CD4-positive, alpha-beta T cell (primary cell): ENCODE measurements at places on chromosomes 3 and 15. TPM values are rescaled to one million over a fixed set of nuclear protein-coding genes. Genes with fewer than 3 reads are reported as not detected.

DNA sequence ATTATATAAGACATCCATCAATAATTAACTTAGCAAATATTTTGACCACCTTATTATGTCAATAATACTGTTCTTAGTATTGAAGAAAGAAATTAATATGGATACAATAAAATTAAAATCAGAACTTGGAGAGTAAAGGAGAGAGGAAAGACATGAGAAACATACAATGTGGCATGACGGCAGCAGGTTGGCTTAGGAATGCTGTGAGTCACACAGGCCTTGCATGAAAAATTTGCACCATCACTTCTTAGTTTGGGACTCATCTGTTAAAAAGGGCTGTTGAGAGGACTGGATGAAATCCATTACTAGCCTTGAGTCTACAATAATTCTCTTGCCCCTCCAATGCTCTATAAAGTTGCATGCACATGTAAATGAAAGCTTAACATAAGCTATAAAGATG, 880.8 kb downstream of the ROBO1 start:
- no peaks in the 10 kb centered on the region for H3K36me3 ChIP-seq
- no peak overlapping the region for H3K4me3 ChIP-seq
- H3K27me3 ChIP-seq: no peaks in the 10 kb centered on the region
- no peak overlapping the region for H3K27ac ChIP-seq
- DNase-seq: no peak
- no peaks in the 10 kb centered on the region for H3K4me1 ChIP-seq

GRCh38 chr15:53189860-53190259, 399.7 kb upstream of the ONECUT1 start:
- H3K27ac ChIP-seq: no peak overlapping the region
- H3K36me3 ChIP-seq: no peaks in the 10 kb centered on the region
- no peak overlapping the region for H3K4me3 ChIP-seq
- DNase-seq: no peak
- H3K27me3 ChIP-seq: no peaks in the 10 kb centered on the region

GRCh38 chr3:25663347-25663868, 1.3 kb downstream of the TOP2B start:
- peak overlapping the region; percentile 92 for H3K27ac ChIP-seq
- peak overlapping the region; percentile 94 for H3K4me3 ChIP-seq
- no peaks in the 10 kb centered on the region for H3K36me3 ChIP-seq
- H3K4me1 ChIP-seq: peaks cover 17% of the 10 kb centered on the region
- peak; percentile 50 for DNase-seq

- H3K27ac ChIP-seq: no peak overlapping the region
- H3K36me3 ChIP-seq: peaks cover 26% of the 10 kb centered on the region
- H3K4me3 ChIP-seq: no peak overlapping the region
- H3K27me3 ChIP-seq: no peaks in the 10 kb centered on the region
Observed at GRCh38 chr3:107760144-107760543, 237.4 kb downstream of the BBX start.

DNA sequence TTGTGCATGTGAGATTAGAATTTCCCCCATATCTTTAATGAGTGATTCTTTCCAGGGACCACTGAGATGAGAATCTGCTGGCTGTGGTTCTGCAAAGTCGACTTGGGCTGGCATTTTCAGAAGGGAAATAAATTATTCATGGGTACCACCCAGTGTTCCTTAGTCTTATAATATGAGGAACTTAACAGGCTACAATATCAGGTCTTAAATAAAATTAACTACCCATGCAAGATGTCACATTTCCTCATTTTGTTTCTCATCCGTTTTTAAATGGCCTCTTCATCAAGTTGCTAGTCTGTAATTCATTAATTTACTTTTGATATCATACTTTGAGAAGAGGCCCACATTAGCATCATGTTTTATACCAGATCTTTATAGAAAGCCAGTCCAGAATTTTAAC, 58.3 kb upstream of the SKOR1 start:
- DNase-seq: no peak
- H3K4me3 ChIP-seq: no peak overlapping the region
- no peak overlapping the region for H3K27ac ChIP-seq
- no peaks in the 10 kb centered on the region for H3K27me3 ChIP-seq
- peaks cover 4% of the 10 kb centered on the region for H3K4me1 ChIP-seq
- H3K36me3 ChIP-seq: peaks cover 7% of the 10 kb centered on the region

- no peaks in the 10 kb centered on the region for H3K27me3 ChIP-seq
- no peak overlapping the region for H3K27ac ChIP-seq
- H3K4me1 ChIP-seq: no peaks in the 10 kb centered on the region
- no peak overlapping the region for H3K4me3 ChIP-seq
Observed at GRCh38 chr3:194998417-194998816, 272.5 kb downstream of the XXYLT1 start.

- no peaks in the 10 kb centered on the region for H3K27me3 ChIP-seq
- no peak for DNase-seq
- H3K4me1 ChIP-seq: no peaks in the 10 kb centered on the region
- no peak overlapping the region for H3K27ac ChIP-seq
Observed at GRCh38 chr3:173617490-173617889, 219.9 kb downstream of the NLGN1 start.

- no peaks in the 10 kb centered on the region for H3K27me3 ChIP-seq
- no peaks in the 10 kb centered on the region for H3K4me1 ChIP-seq
- H3K36me3 ChIP-seq: no peaks in the 10 kb centered on the region
- H3K4me3 ChIP-seq: no peak overlapping the region
Observed at GRCh38 chr3:72721683-72722381, 126.4 kb downstream of the SHQ1 start.

GRCh38 chr3:53712817-53713388, 133.3 kb downstream of the CHDH start:
- DNase-seq: no peak
- H3K36me3 ChIP-seq: no peaks in the 10 kb centered on the region
- H3K4me1 ChIP-seq: peaks cover 3% of the 10 kb centered on the region
- no peaks in the 10 kb centered on the region for H3K27me3 ChIP-seq
- H3K27ac ChIP-seq: no peak overlapping the region

The HCLS1 gene
- total RNA-seq: 204 TPM

The AGBL1 gene
- total RNA-seq: not detected

The CFAP100 gene
- not detected for total RNA-seq

The OR5K2 gene
- total RNA-seq: not detected

The CFAP20DC gene
- 0.11 TPM for total RNA-seq

The OSTN gene
- not detected for total RNA-seq
